CD8-positive, alpha-beta memory T cell (primary cell): ENCODE measurements at places on chromosomes 4 and X.
A peak's percentile ranks its signal among the peaks of the same experiment; 100 is the strongest.

GRCh38 chr4:186058253-186058979 lies 10.5 kb upstream of the TLR3 start:
- DNase-seq, result no peak

- DNase-seq, result peak; percentile 8
Measured at GRCh38 chrX:46912603-46913491, 626 bp downstream of the JADE3 start.

DNA sequence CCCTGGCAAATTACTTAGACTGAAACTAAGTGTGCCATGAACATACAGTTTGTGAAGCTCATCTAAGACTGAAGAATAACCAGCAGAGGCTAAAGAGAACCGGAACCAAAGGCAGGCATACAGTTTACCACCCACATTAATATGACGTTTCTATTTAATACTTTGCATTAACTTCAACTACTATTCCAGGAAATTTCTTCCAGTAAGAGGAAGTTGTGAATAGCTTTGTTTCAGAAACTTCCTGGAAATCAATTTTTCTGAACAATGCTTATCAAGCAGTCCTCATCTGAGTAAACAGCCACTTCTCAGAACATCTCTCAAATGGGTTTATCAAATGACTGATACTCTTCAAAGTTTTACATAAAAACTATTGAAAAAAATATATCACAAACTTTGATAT lies 252.7 kb downstream of the OPHN1 start:
- no peak for DNase-seq

DNA sequence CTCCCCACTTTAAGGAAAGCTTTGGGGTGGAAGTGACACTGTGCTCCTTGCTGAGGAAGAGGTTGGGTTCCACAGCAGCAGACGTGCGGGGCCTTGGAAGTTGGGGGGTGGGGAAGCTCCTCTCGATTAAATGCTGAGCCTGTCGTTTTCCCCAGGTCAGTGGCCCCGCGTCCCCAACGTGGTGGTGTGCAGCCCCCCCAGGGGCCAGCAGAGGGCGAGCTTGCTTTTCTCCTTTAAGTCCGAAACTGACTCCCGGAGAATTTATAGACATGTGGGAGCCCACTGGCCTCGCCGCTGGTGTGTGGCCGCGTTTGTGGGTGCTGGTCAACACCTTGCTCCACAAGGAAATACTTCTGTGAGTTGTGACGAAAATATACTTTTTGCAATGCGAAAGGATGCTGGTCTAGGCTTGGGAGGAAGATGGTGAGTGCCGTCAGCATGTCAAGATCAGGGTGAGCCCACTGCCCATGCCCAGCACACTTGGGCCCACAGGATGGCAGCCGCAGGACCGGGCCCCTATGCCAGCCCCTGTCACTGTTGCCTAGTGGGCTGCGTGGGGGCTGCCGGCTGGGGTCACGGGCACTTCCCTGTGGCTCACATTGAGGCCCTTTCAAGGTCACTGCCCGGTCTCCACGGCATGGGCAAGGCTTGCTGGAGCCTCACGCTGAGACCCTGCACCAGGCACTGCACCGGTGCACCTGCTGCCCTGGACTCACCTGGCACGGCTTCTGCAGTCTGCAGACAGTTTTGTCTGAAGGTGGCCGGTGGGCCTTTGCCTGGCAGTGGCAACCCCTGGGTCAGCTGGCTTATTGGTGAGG lies 9.4 kb downstream of the UVSSA start:
- peak; percentile 22 for DNase-seq

- no peak for DNase-seq
Measured at GRCh38 chrX:110251526-110251925, 66.4 kb downstream of the AMMECR1 start.

- DNase-seq, result peak; percentile 67
Measured at GRCh38 chrX:155056877-155057792, 13.8 kb downstream of the CMC4 start.

DNA sequence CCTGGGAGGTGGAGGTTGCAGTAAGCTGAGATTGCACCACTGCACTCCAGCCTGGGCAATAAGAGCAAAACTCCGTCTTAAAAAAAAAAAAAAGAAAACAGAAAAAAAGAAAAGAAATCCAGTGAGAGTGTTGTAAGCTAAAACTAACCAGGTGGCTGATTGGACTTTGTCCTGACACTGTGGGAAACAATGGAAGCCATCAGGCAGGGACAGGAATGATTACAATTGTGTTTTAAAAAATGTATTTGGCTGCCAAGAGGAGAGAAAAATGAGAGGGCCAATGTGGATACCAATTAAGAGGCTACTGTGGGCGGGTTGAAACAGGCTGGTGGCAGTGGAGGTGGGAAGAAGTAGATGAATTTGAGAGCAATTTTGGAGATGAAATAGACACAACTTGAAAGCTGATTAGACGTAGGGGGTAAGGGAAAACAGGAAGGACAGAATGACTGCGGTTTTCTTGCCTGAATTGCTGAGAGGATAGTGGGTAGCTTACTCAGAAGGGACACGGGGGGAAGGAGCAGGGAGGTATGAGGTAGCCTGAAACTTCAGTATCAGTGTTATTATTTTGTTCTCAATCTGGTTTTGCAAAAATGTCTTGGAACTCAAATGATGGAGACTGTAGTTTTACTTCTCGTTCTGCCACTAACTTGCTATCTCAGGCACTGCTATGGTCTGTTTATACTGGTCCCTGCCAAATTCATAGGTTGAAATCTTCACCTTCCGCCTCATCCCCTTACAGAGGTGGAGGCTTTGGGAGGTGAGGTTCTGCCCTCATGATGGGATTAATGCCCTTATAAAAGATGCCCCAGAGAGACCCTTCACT lies 45.6 kb upstream of the CHRNA9 start:
- peak; percentile 75 for DNase-seq

DNA sequence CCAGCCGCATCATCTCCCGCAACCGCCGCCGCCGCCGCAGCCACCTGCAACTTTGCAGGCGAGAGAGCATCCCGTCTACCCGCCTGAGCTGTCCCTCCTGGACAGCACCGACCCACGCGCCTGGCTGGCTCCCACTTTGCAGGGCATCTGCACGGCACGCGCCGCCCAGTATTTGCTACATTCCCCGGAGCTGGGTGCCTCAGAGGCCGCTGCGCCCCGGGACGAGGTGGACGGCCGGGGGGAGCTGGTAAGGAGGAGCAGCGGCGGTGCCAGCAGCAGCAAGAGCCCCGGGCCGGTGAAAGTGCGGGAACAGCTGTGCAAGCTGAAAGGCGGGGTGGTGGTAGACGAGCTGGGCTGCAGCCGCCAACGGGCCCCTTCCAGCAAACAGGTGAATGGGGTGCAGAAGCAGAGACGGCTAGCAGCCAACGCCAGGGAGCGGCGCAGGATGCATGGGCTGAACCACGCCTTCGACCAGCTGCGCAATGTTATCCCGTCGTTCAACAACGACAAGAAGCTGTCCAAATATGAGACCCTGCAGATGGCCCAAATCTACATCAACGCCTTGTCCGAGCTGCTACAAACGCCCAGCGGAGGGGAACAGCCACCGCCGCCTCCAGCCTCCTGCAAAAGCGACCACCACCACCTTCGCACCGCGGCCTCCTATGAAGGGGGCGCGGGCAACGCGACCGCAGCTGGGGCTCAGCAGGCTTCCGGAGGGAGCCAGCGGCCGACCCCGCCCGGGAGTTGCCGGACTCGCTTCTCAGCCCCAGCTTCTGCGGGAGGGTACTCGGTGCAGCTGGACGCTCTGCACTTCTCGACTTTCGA lies 654 bp downstream of the ATOH1 start:
- no peak for DNase-seq

GRCh38 chr4:164779080-164779479 lies 25.1 kb downstream of the SMIM31 start:
- no peak for DNase-seq
